Stimulated activated CD8-positive, alpha-beta memory T cell treated with anti-CD3 and anti-CD28 coated beads, Interleukin-12 subunit alpha, Interleukin-12 subunit beta, amount 100 ng/mL, for 1 hour (primary cell): ENCODE measurements at places on chromosomes 7 and 10.

GRCh38 chr10:28036587-28036986 is 37.7 kb upstream of the ODAD2 start:
- no peak for DNase-seq

GRCh38 chr7:46652317-46652716 is 731.2 kb upstream of the IGFBP3 start:
- no peak for DNase-seq

GRCh38 chr10:71087622-71088021 is 124.7 kb upstream of the UNC5B start:
- DNase-seq, result no peak

DNA sequence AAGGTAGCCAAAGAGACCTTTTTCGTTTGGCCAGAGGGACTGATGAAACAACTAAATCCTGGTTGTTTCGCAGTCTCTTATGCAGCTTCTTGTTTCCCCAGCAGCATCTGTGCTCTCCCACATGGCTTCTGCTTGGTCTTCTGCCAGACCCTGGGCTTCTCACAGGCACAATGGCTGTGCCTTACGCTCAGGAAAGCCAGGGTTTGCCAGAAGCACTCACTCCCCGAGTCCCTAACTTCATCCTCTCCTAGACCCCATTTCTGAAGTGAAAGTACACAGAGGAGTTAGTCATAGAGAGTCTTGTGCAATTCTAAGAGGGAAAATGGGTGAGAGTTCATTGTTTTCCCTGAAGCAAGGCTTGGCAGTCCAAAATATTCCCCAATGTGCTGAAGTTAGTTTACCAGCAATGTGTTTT is 121.7 kb downstream of the EVX1 start:
- DNase-seq, result no peak

GRCh38 chr7:36473454-36474282 is 84.0 kb downstream of the ANLN start:
- DNase-seq, result no peak

- no peak for DNase-seq
Observed at GRCh38 chr10:75826846-75827245, 395.4 kb downstream of the LRMDA start.

GRCh38 chr7:129776362-129776722 is 164.8 kb downstream of the NRF1 start:
- DNase-seq, result no peak

GRCh38 chr10:44809647-44810046 is 101.5 kb upstream of the TMEM72 start:
- DNase-seq, result no peak

GRCh38 chr7:1609023-1609422 is 39.2 kb upstream of the PSMG3 start:
- DNase-seq, result no peak

DNA sequence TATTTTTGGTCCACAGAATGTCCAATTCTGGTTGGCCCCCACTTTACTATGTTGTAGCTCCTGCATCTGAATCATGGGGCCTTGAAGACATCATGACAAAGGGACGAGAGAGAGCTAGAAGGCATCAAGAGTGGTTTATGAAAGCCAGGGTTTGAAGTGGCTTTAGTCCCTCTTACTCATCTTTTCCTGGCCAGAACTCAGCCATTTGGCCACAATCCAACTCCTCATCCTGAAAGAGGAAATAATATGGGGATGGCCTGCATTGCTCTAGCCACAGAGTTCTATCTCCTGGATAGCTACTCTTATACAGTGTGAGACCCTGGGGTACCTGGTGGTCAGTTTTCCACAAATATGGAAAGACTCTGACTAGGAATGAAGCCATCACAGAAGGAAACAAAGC is 418.9 kb downstream of the XPNPEP1 start:
- no peak for DNase-seq

DNA sequence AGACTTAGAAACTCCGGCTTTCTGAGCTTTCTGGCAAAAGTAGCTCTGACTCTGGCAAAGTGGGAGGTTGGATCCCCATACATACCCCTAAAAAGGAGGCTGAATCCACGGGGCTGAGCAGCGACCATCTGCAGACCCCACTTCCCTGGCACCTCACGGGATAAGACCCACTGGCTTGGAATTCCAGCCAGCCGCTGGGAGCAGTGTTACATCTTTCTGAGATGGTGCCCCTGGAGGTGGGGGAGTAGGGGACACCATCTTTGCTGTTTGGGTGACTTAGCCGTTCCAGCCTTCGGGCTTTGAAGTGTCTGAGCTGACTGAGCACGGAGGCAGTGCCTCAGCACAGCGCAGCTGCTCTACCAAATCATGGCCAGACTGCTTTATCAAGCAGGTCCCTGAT is 45.0 kb upstream of the GRM3 start:
- DNase-seq, result no peak

DNA sequence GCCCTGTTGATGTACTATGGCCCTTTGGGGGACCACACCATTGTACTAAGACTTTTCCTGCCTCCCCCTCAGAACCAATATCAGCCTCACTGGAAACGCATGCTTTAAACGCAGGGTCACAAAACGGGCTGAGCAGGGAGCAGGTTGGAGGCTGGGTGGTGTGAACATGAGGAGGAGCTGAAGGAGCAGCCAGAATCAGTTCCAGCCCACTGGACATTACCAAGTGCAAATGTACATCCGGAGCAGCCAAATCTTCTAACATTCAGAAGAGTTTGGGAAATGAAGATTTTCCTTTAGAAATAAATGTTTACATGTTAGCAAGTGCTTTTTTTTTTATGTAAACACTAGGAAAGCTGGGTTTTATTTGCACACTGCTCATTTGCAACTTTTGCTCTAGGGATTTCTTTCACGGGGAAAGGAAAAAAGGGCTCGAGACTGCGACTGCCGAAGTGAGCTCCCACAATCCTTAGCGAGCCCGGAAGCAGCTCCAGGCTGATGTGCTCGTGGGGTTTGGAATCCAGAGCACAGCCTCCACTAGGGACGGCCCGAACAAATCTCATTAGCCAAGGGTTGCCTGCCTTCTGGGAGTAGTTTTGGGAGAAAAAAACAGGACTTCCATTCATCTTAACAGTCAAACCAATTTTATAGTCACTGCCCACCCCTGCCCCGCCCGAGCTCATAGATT is 108.0 kb upstream of the YAE1 start:
- no peak for DNase-seq

- DNase-seq, result no peak
Observed at GRCh38 chr10:74272288-74272687, 121.3 kb downstream of the ADK start.

DNA sequence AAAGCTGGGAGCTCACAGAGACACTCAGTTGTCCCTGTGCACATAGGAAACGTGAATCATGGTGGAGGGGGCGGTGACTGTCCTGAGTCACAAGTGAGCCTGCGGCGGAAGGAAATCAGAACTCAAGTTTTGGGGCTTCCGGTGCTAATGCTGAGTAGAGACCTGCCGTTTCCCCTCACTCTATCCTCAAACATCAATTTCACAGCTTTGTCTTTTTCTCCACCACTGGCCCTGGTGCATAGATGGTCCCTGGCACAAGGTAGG is 21.9 kb downstream of the ADCYAP1R1 start:
- DNase-seq, result no peak

- DNase-seq, result peak; percentile 20
Observed at GRCh38 chr7:29285444-29285793, 90.8 kb downstream of the CHN2 start.

DNA sequence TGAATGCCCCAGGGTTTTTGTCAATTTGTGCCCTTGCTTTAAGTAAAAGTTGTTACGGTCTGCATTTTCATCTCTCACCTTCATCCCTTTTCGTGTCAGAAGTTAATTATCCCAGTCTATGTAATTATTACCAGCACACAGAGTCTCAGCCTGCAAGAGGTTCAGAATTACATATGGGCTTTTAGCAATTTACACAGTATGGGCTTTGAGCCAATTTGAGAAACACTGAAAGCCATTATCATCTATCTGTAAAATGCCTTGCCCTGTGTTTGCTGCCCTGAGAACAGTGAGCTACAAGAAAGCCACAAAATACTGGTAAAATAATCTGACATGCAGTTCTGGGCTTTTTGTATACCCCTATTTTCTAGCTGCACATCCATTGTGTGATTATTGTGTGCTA is 125.6 kb upstream of the STEAP4 start:
- no peak for DNase-seq

DNA sequence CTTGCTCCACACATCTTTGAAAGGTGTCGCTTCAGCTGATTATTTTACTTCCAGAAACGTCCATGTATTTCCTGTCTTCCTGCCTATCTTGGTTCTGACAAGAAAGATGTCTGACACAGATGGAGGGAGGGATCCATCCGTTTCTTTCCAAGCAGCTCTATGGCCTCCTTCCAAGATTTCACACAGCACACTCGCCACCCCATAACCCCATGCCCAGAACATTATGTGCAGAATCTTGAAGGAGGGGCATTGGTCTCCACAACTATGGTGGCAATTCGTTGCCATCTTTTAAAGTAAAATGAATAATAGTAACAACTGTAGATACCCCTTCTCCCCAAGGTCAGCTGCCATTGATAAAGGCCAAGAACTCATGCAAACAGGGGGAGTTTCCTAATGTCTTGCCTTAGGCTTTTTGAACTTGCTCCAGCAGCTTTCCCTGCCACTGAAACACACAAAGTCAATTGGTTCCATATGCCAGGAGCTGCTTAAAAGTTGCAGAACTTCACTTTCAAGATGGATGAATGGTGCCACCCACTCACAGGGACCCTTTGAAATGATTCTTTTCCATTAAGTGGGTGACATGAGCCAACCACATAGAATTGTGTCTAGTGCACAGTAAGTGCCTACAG is 60.0 kb downstream of the VSTM4 start:
- DNase-seq, result no peak

GRCh38 chr7:45584261-45585210 is 10.4 kb downstream of the ADCY1 start:
- no peak for DNase-seq

DNA sequence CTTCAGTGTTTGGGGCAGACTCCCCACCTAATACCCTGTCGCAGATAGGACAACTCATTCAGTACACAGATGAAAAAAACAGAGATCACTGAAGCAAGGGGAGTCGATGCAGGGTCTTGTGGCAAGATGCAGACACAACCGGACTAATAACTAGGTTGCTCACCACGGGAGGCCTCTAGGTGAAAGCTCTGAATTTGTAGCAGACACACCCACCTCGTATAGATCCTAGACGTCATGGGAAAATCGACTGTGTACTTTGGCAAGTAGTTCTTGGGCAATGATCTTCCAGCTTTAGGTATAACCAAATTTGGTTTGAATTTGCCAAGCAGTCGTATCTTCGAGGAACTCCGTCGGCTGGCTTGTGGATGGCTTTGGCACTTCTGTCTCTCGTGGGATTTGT is 88.1 kb downstream of the TCF7L2 start:
- DNase-seq, result no peak

DNA sequence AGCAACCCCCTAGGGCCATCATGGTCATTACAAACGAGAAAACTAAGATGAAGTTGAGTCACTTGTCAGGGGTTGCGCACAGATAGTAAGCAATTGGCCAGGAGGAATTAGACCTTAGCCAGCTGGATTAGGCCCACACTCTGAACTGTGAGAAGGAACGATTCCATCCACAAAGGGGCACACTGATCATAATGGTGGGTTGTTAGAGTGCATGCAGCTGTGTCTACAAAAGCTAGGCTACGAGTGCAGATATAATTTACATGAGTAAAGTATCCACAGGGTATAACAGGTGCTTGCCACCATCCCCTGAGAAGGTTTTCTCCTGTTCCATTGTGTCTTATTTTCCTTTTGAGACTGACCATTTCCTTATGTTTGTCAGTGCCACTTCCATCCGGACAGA is 16.6 kb upstream of the FAM170B start:
- no peak for DNase-seq

GRCh38 chr10:116170815-116171250 is 102.2 kb downstream of the GFRA1 start:
- no peak for DNase-seq

DNA sequence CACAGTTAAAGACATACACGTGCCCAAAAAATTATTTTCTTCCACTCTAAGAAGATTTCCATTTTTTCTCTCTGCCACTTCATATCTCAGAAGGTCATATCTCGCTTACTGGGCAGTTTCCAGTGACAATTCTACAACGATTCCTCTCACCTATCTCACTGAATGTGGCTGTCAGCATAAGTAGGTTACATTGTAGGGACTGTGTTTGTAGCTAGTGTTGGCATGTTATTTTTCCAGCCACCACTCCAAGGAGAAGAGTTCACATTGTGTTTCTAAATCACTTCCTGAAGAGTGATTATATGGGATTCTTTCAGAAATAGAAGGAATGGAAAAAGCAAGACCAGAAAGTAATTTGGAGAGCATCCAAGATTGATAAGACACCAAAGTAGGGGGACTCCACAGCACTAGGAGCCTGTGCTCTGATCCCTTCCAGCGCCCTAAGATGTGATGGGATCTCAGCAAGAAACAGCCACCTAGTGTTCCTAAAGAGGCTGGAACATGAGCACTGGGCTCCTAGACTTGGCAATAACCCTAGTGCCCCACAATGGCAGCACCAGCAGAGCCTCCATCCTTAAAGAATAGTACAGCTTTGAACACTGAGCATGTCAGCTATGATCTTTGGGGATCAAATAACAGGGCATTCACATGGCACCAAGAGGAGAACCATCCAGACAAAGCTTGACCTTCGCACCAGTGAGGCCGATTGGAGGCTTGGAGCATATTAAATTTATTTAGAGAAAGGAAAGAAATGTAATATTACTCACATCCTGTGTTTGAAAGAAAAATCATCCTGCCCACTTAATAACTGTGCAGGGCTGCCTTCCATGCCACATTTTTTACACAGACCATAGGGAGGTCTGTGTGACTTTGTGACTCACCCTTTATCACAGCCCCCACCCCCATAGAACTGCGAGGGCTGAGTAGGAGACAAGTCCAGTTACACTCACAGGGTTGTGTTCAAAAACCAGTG is 51.8 kb downstream of the CAV1 start:
- DNase-seq, result no peak

DNA sequence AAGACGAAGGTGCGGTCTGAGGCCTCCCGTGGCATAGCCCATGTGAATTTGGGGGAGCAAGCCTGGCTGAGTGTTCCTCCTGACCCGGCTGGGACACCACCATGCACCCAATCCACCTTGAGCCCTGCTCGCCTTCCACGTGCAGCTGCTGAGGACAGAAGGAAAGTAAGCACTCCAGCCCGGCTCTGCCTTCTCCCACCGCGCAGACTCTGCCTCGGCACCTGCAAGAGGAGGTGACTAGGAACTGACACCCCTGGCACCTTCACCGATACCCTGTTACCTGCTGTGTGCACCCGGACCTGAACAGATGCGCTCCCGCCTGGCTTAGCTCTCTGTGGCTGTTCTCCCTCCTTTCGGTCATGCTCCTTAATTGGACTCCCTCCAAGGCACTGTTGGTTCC is 57.0 kb upstream of the OPN4 start:
- DNase-seq, result no peak

DNA sequence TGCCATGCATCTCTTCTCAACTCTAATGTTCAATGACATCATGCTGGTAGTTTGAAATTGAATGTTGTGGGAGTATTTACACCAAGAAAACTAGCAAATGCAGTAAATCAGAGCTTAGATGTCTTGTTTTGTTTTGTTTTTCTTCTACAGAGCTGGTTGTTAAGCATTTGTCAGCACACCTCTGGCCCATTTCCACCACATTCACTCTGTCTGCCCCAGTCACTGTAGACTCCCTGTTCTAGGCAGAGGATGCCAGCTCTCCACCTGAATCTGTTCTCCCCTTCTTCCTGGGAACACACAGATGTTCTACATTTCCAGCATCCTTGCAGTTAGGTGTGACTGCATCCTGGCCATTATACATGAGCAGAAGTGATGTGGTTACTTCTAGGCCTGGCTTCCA is 4.1 kb upstream of the ARHGAP22 start:
- DNase-seq, result no peak
